Fibroblast of skin of abdomen (primary cell): ENCODE measurements at places on chromosomes 11 and 22.
A peak's percentile ranks its signal among the peaks of the same experiment; 100 is the strongest.

- peak; percentile 56 for DNase-seq
These were observed 3.9 kb downstream of the MALAT1 start for GRCh38 chr11:65502555-65503367.

DNA sequence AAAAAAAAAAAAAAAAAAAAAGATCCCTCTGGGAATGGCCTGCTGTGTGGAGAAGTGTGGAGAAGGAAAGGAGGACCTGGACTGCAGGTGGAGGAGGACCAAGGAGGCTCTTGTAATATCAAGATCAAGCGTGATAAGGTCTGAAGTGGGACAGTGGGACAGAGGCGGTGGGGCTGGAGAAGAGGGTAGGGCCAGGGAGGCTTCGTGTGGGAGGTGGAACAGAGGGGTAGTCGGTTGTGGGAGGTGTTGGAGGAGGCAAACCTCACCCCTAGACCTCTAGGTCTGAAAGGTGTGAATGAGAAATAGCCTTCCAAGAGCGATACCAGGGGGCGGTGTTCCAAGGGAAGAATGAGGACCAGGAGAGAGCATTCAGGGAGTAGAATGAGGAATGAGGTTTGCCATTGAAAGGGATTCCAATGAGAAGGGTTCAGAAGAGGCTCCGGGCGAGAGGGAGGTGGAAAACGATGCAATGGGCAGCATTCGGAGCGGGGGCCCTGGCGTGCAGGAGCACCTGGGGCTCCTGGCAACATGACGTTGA lies 44.2 kb downstream of the MCHR1 start:
- no peak for DNase-seq

GRCh38 chr11:75850787-75851186 lies 35.8 kb downstream of the UVRAG start:
- DNase-seq: no peak

DNA sequence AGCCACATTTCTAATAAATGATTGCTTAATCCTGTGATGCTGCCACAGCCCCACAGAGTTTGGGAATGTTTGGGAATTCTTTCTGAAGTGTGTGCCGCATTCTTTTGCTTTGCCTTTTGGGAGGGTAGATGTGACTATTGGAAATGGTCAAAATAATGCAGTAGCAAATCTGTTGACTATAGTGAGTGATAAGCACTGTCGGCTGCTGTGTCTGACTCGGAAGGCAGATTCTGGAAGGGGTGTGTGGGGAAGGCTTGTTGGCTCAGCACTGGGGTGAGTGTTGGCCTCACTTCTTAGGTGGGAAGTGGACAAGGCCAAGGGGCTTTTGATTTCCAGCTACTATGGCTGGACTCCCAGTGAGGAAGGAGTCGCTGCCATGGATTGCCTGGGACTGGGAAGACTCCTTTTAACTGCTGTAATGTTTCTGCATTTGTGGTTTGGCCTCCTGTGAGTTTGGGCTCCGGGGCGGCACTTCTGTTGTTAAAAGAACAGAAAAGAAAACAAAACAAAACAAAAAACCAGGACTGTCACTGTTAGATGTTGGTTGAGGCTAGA lies 20.1 kb downstream of the ZBTB16 start:
- no peak for DNase-seq

- no peak for DNase-seq
These were observed 54.2 kb downstream of the IMMP1L start for GRCh38 chr11:31455177-31455576.

DNA sequence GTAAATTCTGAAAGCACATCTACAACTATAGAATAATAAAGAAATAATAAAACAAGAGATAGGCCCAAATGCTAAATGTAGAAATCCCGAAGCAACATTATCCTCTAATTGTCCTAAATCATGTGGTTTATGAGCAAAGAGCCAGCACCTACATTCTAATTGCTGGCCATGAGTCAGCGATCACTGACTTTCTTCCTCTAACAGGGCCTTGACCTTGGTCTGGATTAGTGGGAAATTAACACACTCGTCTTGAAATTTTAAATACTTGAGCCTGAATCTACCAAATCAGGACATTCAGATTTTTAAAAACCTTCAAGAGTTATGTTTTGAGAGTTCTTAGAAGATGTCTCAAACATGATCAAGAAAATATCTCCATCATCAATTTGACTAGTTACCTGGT lies 727.6 kb downstream of the METTL15 start:
- DNase-seq: peak; percentile 65

- DNase-seq: peak; percentile 80
These were observed 15.7 kb downstream of the RAC2 start for GRCh38 chr22:37228106-37229011.

DNA sequence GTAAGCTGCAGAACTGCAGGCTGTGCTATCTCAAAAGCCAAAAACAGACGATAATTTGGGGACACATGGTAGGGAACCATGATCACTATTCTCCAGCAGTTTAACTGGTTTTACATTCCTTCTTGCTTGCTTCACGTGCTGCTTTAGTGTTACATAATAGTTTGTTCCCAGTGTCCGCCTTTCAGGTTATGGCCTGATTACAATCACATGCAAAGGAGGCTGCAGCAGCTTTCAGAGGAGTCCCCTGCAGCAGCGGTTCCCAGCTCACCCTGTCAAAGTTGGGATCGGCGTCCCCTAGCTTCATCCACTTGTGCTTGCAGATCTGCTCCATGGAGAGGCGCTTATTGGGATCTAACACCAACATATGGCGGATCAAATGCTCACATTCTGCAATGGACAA lies 39.2 kb upstream of the APOA1 start:
- no peak for DNase-seq

- no peak for DNase-seq
These were observed 106.0 kb downstream of the EMSY start for GRCh38 chr11:76550781-76551180.

GRCh38 chr11:102446606-102447005 lies 6.0 kb downstream of the TMEM123 start:
- peak; percentile 89 for DNase-seq

DNA sequence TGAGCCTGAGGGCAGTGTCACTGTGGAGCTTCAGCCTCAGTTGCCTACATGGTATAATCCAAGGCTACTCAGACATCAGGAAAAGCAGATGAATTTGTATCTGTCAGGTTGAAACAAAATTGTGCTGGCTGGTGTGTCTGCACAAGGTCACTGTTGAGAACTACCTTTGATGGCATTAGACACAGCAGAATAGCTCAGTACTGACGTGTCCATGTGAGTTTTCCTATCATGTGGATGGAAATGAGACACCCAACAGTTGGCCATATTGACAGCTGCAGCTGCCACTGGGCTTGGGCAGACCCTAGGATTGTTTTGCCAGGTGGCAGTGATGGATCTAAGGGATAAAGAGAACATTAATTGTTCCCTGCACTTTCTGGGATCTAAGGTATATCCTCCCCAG lies 15.8 kb downstream of the CCDC134 start:
- no peak for DNase-seq

DNA sequence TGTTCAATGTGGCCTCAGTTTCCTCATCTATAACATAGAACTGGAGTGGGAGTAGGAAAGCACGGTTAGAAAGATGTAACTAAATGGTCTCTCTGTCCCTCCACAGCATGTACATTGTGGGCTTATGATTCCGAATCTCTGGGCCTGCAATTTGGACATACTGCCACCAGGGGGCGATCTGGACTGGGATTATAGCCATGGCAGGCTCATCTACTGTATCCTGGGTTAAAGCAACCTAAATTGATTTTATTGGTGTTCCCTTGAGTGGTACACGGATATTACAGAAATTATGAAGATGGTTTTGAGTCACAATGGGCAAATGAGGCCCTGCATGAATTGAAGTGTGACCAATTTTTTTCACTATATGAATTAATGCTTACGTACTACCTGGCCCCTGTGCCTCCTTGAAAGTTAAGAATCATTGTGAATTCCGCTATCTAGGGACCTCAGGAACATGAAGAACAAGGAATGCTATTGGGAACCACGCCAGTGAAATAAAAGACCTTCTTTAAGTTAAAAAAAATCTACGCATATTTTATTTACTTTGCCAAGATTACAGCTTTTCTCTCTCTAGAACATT lies 32.9 kb downstream of the TST start:
- DNase-seq: no peak

DNA sequence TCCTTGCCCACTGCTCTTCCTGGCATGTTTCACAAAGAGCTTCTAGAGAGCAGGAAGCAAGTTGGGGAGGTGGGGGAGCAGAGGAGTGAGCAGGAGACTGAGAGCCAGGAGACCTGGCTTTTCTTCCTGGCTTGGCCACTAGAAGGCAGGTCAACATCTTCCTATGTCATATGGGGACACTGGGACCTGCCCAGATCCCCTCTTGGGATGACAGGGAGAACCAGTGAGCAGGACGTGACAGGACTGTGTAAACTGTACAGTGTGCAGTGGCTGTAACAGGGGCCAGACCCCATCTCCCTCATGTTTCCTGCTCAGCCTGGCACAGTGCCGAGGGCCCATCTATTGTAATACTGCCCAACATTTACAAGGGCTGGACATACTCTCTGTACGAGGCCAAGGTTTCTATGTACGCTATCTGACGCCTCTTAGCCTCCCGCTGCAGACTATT lies 29.4 kb downstream of the GDPD5 start:
- no peak for DNase-seq
